ENCODE measurements at places on chromosomes 13 and 19. TPM values are rescaled to one million over a fixed set of nuclear protein-coding genes. Genes with fewer than 3 reads are reported as not detected.

CD79A gene
- 16.9 TPM for polyA plus RNA-seq

SGCG gene
- polyA plus RNA-seq, result not detected

DNA sequence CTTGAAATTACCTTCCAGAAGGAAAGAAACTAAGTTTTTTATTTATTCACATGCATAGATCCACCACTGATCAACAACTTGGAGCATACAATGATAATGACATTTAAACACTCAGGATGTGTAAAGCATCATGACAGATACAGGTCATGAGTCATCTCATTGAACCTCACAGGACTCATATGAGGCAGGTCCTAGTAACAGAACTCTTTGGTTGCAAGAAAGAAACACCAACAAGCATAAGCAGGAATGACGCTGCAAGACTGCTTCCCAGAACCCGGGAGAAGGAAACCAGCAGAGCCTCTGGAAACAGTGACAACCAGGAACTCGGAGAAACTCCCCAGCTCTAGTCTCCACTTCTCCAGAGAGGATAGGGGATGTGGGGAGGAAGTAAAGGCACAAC lies 60.8 kb upstream of the IPO5 start:
- no peaks in the 10 kb centered on the region for H3K36me3 ChIP-seq
- DNase-seq, result no peak
- no peaks in the 10 kb centered on the region for H3K27me3 ChIP-seq
- H3K27ac ChIP-seq, result no peak overlapping the region

GRCh38 chr19:48812094-48812929 lies 1.5 kb upstream of the BCAT2 start:
- DNase-seq, result peak; percentile 35
- H3K4me1 ChIP-seq, result peaks cover 29% of the 10 kb centered on the region
- H3K36me3 ChIP-seq, result no peaks in the 10 kb centered on the region
- no peaks in the 10 kb centered on the region for H3K27me3 ChIP-seq
- no peak overlapping the region for H3K27ac ChIP-seq

GRCh38 chr19:40365613-40366401 lies 17.3 kb downstream of the PLD3 start:
- peaks cover 10% of the 10 kb centered on the region for H3K36me3 ChIP-seq
- H3K4me1 ChIP-seq, result peaks cover 5% of the 10 kb centered on the region
- H3K27ac ChIP-seq, result no peak overlapping the region
- no peaks in the 10 kb centered on the region for H3K27me3 ChIP-seq
- H3K4me3 ChIP-seq, result no peak overlapping the region

FXYD1 gene
- polyA plus RNA-seq, result 2.9 TPM

GRCh38 chr13:60453490-60453889 lies 56.5 kb downstream of the TDRD3 start:
- DNase-seq, result no peak
- H3K27ac ChIP-seq, result no peak overlapping the region
- H3K4me1 ChIP-seq, result no peaks in the 10 kb centered on the region
- no peak overlapping the region for H3K4me3 ChIP-seq
- no peaks in the 10 kb centered on the region for H3K27me3 ChIP-seq
- H3K36me3 ChIP-seq, result no peaks in the 10 kb centered on the region

SBK3 gene
- polyA plus RNA-seq, result not detected

- H3K27ac ChIP-seq, result peak overlapping the region; percentile 72
- H3K27me3 ChIP-seq, result no peaks in the 10 kb centered on the region
- no peak for DNase-seq
- peaks cover 3% of the 10 kb centered on the region for H3K36me3 ChIP-seq
- peaks cover 82% of the 10 kb centered on the region for H3K4me1 ChIP-seq
- H3K4me3 ChIP-seq, result peak overlapping the region; percentile 81
Observed at GRCh38 chr13:74248477-74248876, 114.3 kb upstream of the KLF12 start.

DLL3 gene
- 0.13 TPM for polyA plus RNA-seq

GRCh38 chr13:112442483-112443090 lies 66.4 kb downstream of the SPACA7 start:
- no peak overlapping the region for H3K4me3 ChIP-seq
- no peak for DNase-seq
- no peak overlapping the region for H3K27ac ChIP-seq
- no peaks in the 10 kb centered on the region for H3K27me3 ChIP-seq
- H3K36me3 ChIP-seq, result no peaks in the 10 kb centered on the region

- no peak overlapping the region for H3K4me3 ChIP-seq
- DNase-seq, result no peak
- H3K27me3 ChIP-seq, result no peaks in the 10 kb centered on the region
- H3K27ac ChIP-seq, result no peak overlapping the region
Observed at GRCh38 chr19:4487572-4487971, 15.5 kb downstream of the HDGFL2 start.

IGLON5 gene
- polyA plus RNA-seq, result not detected

- H3K4me3 ChIP-seq, result no peak overlapping the region
- no peaks in the 10 kb centered on the region for H3K27me3 ChIP-seq
- no peak overlapping the region for H3K27ac ChIP-seq
- no peaks in the 10 kb centered on the region for H3K4me1 ChIP-seq
- DNase-seq, result no peak
- peaks cover 58% of the 10 kb centered on the region for H3K36me3 ChIP-seq
Observed at GRCh38 chr19:40241809-40242384, 15.4 kb upstream of the CCNP start.

DNA sequence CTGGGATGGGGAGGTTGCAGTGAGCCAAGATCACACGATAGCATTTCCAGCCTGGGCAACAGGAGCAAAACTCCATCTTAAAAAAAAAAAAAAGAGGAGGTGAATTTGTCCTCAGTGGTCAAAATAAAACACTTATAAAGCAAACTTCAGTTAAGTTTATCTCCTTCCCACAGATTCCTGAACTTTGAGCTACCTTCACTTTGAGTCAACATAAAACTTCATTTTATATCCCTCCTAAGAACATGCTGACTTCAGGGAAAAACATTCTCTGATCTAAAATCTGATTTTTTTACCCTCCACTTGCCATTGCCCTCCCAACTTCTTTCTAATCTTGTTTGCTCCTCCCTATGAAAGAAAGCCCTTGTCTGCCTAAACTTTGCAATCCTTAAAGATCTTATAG lies 59.0 kb downstream of the ZNF429 start:
- no peaks in the 10 kb centered on the region for H3K27me3 ChIP-seq
- peaks cover 10% of the 10 kb centered on the region for H3K36me3 ChIP-seq
- no peaks in the 10 kb centered on the region for H3K4me1 ChIP-seq
- DNase-seq, result no peak
- H3K27ac ChIP-seq, result no peak overlapping the region

DNA sequence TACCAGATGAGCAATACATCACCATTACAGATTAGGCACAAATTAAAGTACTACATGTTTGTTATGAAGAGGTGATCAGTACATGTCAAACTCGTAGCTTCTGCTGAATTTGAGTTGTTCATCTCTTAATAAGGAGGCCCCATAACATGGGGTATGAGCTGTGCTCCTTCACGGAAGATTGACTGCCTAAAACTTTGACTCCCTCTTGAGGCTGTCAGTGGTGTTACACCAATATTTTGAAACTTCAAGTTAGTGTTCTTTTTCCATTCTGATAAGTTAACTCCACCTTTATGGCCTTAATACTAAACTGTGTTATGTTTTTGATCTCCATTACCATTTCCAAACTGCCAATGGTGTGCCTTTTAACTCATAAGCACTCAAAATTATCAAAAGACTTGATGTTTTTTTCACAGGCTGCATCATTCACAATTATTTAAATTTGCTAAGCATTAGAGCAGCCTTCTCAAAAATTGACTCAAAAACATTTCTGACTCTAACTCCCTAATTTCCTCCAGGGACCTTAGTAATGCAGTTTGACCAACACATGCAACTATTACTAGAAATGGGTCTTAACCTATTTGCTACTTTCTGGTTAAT lies 1591.5 kb downstream of the PCDH9 start:
- no peak overlapping the region for H3K4me3 ChIP-seq
- DNase-seq, result no peak
- no peaks in the 10 kb centered on the region for H3K36me3 ChIP-seq
- no peak overlapping the region for H3K27ac ChIP-seq
- H3K4me1 ChIP-seq, result no peaks in the 10 kb centered on the region
- H3K27me3 ChIP-seq, result no peaks in the 10 kb centered on the region

DNA sequence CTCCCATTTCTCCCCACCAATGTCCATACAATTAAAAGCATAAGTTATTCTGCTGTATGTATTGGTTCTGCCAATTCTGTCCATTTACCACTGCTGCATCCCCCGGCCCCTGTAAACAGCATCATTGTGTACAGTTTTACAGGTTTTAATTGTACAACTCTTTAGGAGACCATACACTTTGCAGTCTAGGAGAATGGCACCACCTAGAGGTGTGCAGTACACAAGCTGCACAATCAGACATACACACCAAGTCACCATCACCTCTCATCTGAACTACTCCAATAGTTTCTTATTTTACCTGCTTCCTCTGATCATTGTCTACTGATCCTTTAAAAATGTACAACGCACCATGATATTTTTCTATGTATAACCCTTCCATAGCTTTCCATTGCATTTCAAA lies 855.9 kb upstream of the KLHL1 start:
- H3K27ac ChIP-seq, result no peak overlapping the region
- H3K27me3 ChIP-seq, result no peaks in the 10 kb centered on the region
- no peak overlapping the region for H3K4me3 ChIP-seq
- no peaks in the 10 kb centered on the region for H3K36me3 ChIP-seq
- no peaks in the 10 kb centered on the region for H3K4me1 ChIP-seq
- DNase-seq, result no peak

SRRM5 gene
- 0.52 TPM for polyA plus RNA-seq

- no peak overlapping the region for H3K27ac ChIP-seq
- no peaks in the 10 kb centered on the region for H3K27me3 ChIP-seq
- DNase-seq, result no peak
- H3K4me1 ChIP-seq, result peaks cover 3% of the 10 kb centered on the region
Observed at GRCh38 chr19:53892981-53893325, 11.0 kb downstream of the PRKCG start.

- H3K27me3 ChIP-seq, result no peaks in the 10 kb centered on the region
- DNase-seq, result no peak
- H3K36me3 ChIP-seq, result peaks cover 87% of the 10 kb centered on the region
- peaks cover 9% of the 10 kb centered on the region for H3K4me1 ChIP-seq
Observed at GRCh38 chr19:5590865-5591154, 23.1 kb upstream of the TINCR start.

FXYD7 gene
- polyA plus RNA-seq, result 6.8 TPM

MYBPC2 gene
- polyA plus RNA-seq, result 0.23 TPM

YIF1B gene
- 38.1 TPM for polyA plus RNA-seq

GRCh38 chr13:100980171-100980570 lies 305.6 kb upstream of the TMTC4 start:
- no peak overlapping the region for H3K27ac ChIP-seq
- no peaks in the 10 kb centered on the region for H3K36me3 ChIP-seq
- no peak overlapping the region for H3K4me3 ChIP-seq
- H3K4me1 ChIP-seq, result no peaks in the 10 kb centered on the region
- no peak for DNase-seq

GRCh38 chr13:26050568-26051230 lies 1.1 kb downstream of the SHISA2 start:
- H3K36me3 ChIP-seq, result no peaks in the 10 kb centered on the region
- no peak overlapping the region for H3K4me3 ChIP-seq
- DNase-seq, result no peak
- H3K27me3 ChIP-seq, result peaks cover 32% of the 10 kb centered on the region

DNA sequence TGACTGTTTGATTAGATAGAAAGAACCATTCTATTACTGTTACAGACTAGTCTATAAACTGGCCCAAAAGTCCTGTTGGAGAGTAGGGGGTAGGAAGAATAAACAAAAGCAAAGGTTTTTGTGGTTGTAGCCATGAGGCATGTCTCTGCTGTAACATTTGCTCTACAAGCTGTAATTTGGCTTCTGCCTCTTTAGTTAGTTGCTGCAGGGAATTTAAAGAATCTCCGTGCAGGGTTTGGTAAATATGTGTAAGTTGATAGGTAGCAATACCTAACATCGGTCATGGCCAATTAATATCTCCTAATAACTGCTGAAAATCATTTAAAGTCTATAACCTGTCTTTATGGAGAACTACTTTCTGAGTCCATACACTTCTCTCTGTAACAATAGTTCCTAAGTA lies 13.0 kb downstream of the FPR3 start:
- no peaks in the 10 kb centered on the region for H3K36me3 ChIP-seq
- no peak for DNase-seq
- H3K4me1 ChIP-seq, result no peaks in the 10 kb centered on the region
- H3K27ac ChIP-seq, result no peak overlapping the region

CYP4F2 gene
- polyA plus RNA-seq, result not detected

DNA sequence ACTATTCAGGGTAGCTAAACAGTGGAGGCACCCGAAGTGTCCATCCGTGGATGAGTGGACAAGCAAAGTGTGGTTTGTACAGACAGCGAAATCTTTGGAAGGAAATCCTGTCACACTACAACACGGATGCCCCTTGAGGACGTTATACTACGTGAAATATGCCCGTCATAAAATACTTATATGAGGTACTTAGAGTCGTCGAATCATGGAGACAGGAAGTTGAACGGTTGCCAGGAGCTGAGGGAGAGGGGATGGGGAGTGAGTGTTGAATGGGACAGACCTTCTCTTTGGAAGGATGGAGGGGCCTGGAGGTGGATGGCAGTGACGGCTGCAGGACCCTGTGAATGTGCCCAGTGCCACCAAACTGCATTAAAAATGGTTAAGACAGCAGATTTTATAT lies 11.6 kb downstream of the ATP4B start:
- no peaks in the 10 kb centered on the region for H3K4me1 ChIP-seq
- H3K36me3 ChIP-seq, result no peaks in the 10 kb centered on the region
- DNase-seq, result no peak
- H3K27ac ChIP-seq, result no peak overlapping the region
- no peaks in the 10 kb centered on the region for H3K27me3 ChIP-seq
- no peak overlapping the region for H3K4me3 ChIP-seq

FUT1 gene
- 0.06 TPM for polyA plus RNA-seq

ZNF677 gene
- 6.1 TPM for polyA plus RNA-seq
